ENCODE measurements at places on chromosomes 11 and 22. TPM values are rescaled to one million over a fixed set of nuclear protein-coding genes. Genes with fewer than 3 reads are reported as not detected.

- DNase-seq: no peak
These were observed 64.8 kb downstream of the TBC1D22A start for GRCh38 chr22:46827136-46827780.

DNA sequence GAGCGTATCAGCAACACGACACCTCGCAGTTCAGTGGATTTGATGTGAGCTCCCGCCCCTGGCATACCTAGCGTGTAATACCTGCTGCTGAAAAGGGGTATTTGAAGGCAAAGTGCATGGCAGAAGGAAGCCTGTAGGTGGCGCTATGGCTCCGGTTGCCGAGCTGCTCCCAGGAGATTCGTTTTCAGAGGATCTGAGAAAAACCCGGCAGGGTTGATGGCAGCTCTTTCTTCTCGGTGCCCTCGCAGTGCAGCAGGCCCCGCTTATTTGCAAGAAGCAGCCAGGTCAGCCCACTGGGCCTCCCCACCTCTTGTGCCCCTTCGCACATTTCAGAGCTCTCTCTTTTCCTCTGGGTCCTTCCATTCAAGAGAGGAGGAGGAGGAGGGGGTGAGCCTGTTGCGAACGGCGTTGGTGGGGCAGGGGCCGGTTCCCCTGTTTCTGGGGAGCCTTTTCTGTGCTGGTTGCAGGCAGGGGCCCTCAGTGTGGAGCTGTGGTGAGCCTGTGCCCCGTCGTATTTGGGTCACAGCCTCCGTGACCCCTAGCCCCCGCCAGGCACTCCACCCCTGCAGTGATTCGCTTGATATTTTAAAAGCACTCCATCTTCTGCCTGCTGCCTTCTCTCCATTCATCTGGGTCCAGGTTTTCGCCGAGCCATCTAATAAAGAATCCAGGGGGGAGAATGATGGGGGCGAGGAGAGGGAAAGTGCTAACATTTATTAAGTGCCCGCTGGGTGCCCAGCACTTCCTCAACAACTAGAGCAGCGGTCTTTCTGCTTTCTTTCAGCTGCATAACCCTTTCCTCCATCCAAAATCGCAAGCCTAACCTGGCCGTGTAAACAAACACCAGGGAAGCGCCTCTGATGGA lies 85.3 kb upstream of the SYT13 start:
- peak; percentile 63 for DNase-seq

Gene PCNX3
- total RNA-seq: 32.0 TPM

GRCh38 chr11:102157219-102157618 lies 47.0 kb downstream of the YAP1 start:
- peak; percentile 64 for DNase-seq

GRCh38 chr11:10764412-10764811 lies 13.4 kb downstream of the CTR9 start:
- DNase-seq: no peak
